ENCODE measurements at places on chromosomes 7 and 10.

GRCh38 chr10:113594652-113595051 is 41.8 kb downstream of the HABP2 start:
- no peak for DNase-seq

DNA sequence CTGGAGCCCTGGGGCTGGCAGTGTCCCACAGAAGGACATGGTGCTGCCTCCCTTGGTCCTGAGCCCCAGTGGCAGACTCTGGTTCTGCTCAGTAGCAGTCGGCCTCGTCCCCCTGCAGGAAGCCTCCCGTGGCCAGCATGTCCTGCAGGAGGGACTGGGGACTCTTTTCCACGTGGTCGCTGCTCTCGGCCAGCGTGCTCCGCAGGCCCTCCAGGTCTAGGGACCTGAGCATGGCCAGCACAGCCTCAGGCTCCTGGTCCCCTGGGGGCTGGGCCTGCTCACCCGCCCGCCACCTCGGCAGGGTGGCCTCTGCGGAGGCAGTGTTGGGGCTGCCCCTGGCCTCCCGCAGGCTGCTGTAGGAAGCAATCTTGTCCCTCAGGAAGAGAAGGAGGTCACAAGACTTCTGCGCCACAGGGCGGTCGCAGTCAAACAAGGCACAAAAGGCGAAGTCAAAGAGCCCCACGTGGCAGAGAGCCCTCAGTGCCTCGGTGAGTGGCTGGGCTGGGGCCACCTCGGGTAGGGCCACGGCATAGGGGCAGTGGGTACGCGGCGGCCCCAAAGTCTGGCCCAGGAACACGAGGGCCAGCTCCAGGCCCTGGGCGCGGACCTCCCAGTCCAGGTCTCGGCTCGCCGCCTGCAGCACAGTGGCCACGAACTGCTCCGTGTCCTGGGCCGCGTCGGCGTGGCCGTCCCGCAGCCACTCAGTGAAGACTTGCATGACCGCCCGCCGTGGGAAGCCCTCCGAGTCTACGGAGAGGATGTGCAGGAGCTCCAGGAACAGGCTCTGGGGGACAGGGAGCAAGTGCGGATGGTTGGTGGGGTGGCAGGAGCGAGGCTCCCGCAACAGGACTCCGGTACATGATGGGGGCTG is 17.1 kb downstream of the BRAT1 start:
- no peak for DNase-seq

GRCh38 chr7:106071356-106071998 is 40.6 kb downstream of the SYPL1 start:
- peak; percentile 67 for DNase-seq

DNA sequence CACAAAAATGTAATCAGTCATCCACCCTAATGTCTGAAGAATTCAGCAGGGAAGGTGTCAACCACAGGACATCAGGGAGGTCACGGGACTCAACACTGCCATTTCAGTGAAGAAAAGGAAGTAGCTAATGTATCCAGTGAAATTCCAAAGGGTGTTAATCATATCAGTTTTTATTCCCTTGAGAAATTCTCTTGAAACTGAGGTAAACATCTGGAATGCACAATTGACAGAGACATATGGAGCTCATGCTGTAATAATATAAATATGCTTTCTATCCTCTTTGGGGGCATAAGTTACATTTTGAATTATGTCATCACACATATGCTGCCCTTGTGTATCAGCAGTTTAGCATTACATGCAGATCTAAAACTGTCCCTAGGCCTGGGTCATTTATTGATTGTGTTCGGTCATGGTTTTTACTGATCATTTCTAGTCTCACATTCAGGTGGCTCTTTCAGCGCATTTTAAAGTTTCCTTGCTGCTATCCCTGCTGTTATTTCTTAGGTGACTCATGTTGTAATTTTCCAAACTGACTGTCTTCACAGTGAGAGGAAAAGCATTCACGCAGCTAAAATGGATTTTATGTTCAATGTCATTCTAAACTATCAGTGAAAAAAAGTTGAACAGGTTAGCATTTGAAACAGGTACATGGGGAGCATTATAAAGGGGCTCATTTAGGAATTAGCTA is 273.9 kb downstream of the TSPAN12 start:
- DNase-seq, result no peak

- peak; percentile 31 for DNase-seq
These were observed 49.5 kb downstream of the NEURL1 start for GRCh38 chr10:103542764-103543616.

- DNase-seq, result no peak
These were observed 17.7 kb downstream of the MDFIC start for GRCh38 chr7:114939484-114940097.

DNA sequence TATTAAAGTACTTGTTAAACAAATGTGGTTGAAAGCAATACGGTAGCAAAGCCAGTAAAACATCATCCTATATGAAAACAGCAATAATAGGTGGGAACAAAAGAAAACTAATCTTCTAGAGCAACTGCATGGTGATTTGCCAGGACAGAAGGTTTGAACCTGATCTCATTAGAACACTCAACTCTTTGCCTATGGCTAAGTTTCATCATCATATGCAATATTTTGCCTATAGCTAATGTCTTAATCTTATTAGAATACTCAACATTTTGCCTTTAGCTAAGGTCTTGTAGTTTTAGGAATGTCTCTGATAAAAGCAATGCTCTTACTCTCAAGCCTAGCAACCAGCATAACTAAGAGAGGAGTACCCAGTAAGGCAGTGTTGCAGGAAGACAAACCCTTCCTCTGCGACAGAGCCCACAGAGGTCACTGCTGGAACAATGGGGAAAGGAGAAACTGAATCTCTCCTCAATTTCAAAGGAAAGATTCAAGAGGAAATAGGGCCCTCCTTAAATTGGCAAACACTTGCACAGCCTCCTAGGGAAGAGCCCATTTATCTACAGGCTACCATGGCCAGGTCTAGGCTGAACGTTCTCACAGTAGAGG is 38.3 kb downstream of the CADPS2 start:
- no peak for DNase-seq

DNA sequence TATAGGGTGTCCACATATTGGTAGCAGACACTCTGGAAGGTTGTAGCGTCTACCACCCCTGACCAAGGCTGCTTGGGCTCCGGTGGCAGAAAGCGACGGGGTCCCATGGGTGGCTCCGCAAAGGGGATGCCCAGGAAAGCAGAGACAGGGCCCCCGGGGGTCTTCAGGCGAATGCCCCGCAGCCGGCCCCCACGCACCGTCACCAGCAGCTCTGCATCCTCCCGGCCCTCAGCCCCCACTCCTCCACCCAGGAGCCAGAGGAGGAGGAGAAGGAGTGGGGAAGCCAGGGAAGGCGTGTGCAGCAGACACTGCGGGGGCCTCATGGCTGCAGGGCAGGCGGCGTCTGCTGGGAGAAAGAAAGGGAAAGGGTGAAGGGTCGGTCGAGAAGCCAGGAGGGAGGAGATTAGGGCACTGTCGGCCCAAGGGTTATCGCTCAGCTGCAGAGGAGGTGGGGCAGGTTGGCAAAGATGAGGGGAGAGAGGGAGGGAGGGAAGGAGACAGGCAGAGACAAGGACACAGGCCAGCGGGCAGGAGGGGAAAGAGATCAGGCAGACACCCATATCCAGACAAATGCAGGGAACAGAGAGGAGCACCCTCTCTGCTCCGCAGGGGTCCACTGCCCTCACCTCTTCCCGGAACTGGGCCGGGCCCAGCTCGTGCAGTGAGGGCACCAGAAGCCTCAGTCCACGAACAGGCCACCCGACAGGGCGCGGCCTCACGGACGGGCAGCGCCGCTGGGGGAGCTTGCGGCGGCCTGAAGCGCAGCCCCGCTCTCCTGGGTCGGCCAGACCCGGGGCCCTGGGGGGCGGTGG is 1.6 kb downstream of the ACHE start:
- no peak for DNase-seq

- DNase-seq, result no peak
These were observed 55.3 kb downstream of the KIF5B start for GRCh38 chr10:32000937-32001336.

DNA sequence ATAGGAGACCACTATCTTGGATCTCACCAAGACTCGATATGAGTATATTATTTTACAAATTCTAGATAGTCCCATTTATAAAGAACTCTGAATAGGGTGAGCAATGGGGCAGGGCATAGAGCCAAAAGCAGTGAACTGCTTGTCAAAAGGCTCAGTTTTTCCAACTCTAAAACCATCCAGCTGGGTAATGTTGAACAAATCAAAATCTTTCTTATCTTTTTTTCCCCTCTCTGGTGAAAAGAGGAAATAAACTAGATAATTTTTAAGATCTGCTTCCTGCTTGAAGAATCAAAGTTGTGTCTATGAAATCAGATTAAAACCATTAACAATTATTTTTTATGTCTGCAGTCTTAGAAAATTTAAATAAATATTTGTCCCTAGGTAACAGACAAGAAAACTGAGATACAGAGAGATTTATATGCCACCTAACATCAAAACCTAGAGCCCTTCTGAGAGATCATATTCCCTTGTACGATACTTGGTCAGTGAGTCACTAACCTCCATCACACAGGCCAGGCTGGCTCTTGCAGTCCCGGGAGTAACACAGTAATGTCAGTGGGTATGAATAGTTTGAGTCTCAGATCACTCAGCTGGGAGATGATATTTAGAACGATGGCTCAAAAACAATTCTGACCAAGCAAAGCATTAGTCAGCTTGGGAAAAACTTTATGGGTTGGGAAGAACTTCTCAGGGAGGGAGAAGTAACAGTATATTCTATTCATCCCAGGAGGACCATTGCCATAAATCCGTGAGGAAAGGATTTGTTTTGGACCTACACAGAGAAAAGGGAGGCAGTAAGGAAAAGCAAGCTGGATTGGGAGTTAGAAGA is 178.8 kb downstream of the REEP3 start:
- DNase-seq, result no peak

- no peak for DNase-seq
These were observed 27.4 kb downstream of the UCMA start for GRCh38 chr10:13206546-13207443.

GRCh38 chr7:78254726-78255055 is 456.1 kb downstream of the PHTF2 start:
- DNase-seq, result no peak

DNA sequence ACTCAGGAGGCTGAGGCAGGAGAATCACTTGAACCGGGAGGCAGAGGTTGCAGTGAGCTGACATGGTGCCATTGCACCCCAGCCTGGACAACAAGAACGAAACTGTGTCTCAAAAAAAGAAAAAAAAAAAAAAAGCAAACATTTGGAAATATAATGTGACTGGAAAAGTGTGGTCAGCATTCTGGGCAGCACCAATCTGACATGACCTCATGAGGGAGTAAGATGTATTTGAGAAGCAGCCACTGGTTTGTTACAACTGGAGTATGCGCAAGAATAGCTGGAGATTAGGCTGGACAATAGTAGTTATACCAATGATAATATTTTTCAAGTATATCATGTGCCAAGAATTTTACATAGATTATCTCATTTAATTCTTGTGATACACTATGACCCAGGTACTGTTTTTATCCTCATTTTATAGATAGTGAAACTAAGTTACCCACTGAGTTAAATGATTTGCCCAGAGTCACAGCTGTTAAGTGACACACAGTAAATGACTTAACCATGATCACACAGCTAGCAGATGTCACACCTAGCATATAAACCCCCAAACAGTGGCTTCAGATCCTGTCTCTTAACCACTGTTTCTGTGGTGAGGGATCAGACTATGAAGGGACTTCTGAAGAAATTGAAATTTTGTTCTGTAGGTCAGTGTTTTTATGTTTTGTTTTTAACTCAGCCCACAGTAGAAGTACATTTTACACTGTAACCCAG is 11.1 kb downstream of the MCU start:
- DNase-seq, result no peak

- peak; percentile 50 for DNase-seq
These were observed 640 bp downstream of the ANKMY2 start for GRCh38 chr7:16644636-16645592.

GRCh38 chr7:36659638-36660341 is 64.5 kb downstream of the AOAH start:
- no peak for DNase-seq

- DNase-seq, result no peak
These were observed 239.8 kb upstream of the IGFBP3 start for GRCh38 chr7:46160861-46161260.

- no peak for DNase-seq
These were observed 45.4 kb downstream of the CTTNBP2 start for GRCh38 chr7:117827862-117828261.

DNA sequence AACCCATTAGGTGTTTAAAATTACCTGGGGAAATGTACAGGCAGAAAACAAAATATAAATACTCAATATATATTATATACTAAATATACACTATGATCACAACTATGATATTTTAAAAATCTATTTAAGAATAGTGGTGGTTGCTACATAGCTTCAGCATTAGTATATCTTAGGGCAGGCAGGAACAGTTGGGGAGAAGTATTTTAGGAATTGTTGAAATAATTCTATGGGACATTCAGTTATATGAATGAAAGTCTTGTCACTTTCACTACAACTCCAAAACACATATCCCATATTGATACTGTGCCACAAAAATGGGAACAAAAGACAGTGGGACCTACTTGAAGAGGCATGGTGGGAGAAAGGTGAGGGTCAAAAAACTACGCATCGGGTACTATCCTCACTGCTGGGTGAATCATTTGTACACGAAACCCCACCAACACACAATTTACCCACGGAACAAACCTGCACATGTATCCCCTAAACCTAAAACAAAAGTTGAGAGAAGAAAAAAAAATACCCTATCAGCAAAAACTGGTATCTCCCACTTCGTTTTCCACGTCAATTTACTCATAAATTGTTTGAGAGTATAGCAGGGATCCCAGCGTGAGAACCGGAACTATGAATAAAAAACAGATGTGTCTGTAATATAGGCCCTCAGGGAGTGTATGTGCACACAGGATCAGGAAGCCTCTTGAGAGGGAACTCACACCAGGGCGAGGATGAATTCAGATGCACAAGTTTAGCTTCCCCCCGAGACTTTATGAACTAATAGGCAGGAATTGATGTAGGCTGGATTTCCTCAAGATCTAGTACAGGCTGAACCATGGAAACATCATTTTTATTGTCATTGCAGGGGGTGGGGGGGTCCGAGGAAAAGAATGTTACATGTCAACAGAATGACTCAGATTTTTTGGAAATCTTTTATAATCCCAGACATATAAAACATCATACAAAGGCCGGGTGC is 16.2 kb downstream of the SLC16A12 start:
- no peak for DNase-seq

- no peak for DNase-seq
These were observed 68.7 kb upstream of the PAPSS2 start for GRCh38 chr10:87590705-87591588.

DNA sequence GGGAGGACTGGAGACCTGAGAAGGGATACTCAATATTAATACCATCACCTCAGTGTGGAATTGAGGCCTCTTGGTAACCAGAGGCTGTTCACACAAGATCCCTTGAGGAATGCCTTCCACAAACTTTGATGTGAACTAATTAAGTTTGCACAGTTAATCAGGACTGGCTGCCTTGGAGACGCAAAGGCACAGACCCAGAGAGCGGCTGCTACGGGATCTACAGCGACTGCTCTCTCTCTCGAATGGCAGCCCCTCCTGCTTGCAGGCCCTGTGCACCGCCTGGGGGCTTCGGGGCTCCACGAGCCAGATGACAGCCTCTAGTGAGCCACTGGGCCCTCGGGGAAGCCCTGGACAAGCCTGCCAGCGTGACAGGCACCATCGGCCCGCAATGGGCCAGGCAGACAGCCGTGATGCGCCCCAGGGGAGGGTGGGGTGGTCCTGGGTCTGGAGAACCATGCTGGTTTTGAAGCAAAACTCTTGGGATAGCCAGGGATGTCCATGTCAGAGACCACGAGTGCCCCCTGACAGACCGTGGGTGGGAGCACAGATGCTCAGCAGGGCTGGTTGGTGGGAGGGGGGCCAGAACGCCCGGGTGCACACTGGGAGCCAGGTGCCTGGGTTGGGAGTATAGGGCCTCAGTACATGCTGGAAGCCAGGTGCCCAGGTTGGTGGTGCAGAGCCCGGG is 195.6 kb downstream of the ELFN1 start:
- no peak for DNase-seq

GRCh38 chr10:72126184-72126871 is 38.0 kb upstream of the SPOCK2 start:
- peak; percentile 38 for DNase-seq

Data from CD4-positive, alpha-beta T cell treated with Interleukin-6 at 100 ng/mL for 8 hours (primary cell).